ENCODE measurements at places on chromosomes 5 and 9.

DNA sequence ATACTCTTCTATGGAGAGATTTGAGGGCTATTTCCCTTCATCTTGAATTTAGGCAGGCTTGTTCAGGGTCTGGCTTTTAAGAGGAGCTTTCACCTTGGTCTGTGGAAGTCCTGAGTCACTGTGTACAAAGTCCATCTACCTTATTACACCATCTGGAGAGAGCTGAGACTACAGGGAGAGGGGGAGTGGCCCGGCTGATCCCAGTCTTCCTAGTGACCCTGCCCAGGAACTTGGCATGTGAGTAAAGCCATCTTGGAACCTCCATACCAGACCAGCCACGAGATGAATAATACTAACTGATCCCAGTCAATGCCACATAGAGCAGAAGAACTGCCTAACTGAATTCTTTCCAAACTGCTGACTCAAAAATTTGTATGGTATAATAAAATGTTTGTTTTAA is 8.4 kb upstream of the IL6ST start:
- DNase-seq: no peak

DNA sequence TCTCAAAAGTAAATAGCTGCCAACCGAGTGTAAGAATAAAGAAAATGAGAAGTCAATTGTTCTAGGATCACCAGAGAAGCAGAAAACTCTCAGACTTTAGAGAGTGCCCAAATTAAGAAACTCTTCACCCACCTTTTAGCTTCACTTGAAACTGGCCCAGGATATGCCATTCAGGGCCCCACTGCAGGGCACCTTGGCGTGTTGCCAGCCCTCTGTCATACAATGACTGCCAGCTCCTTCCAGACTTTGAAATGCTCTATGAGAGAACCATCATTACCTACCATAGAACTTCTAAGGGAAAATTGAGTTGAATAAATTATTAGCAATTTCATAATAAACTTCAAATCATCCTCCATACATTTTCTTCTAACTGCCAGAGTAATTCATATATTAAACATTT is 240.5 kb downstream of the CETN3 start:
- no peak for DNase-seq

DNA sequence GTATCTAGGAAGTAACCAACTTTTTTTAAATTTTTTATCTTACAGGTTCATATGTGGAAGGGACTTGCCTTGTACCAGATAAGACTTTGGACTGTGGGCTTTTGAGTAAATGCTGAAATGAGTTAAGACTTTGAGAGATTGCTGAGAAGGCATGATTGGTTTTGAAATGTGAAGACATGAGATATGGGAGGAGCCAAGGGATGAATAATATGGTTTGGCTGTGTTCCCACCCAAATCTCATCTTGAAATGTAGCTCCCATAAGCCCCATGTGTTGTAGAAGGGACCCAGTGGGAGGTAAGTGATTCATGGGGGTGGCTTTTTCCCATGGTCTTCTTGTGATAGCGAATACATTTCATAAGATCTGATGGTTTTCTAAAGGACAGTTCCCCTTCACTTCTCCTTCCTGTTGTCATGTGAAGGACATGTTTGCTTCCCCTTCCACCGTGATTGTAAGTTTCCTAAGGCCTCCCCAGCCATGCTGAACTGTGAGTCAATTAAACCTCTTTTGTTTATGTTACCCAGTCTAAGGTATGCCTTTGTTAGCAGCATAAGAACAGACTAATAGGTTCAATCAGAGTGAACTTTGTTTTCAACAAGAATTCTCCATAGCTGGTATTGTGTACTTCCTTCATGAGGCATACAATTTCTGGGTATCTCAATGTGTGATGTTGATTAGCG is 535.6 kb upstream of the MEF2C start:
- DNase-seq: no peak

DNA sequence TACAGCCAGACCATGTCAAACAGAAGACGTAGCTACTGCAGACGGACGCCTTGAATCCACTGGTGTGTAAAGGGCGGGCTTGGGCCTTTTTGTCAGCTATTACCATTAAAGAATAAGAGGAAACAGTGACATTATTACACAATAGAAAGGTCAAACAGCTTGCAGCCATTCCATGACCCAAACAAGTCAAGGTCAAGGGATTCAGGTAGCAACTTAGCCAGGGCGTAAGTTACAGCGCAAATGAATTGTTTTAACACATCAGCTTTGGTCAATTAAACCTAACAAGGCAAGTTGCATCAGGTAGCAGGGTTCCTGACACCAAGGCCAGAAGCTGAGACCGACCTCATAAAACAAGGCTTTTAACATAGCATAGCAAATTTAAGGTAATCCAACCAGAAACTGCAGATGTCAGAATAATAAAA is 15.3 kb downstream of the NFIB start:
- DNase-seq: no peak

DNA sequence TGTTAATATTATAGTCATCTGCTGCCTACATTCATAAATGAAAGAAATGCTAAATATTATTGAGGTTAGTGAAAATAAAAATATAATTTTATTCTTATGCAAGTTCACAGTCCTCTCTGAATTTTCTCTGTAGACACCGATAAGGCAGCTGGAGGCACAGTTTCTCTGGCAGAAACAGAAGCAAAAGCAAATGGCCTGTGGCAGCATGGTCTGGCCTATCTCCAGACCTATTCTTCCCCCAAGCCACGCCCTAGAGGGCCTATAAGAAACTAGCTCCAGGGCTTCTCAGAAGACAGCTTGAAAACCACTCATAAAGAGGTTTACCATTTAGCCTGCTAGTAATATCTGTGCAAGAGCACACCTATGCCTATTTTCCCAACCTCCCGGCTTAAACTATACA is 28.4 kb downstream of the MRPS27 start:
- no peak for DNase-seq

GRCh38 chr9:14242150-14242805 is 71.7 kb downstream of the NFIB start:
- DNase-seq: no peak

DNA sequence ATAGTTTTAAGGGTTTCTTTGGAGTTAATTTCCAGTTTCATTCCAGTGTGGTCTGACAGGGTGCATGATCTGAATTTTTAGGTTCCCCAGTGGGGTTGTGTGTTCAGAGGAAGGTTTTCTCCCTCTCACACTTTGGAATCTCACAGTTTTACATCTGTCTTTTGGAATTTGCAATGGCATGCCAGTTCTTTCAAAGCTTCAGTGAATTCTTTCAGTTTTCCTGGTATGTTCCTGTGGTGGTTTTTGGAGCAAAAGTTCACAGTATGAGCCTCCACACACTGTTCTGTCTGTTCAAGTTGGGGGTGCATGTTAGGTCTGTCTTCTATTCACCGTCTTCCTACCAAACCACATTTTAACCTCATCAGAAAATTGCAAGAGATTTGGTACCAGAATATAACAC is 624.2 kb downstream of the KCTD16 start:
- DNase-seq: no peak

- no peak for DNase-seq
These were observed 58.6 kb upstream of the CTXN3 start for GRCh38 chr5:127590156-127590722.

- DNase-seq: peak; percentile 41
These were observed 14.3 kb upstream of the NR4A3 start for GRCh38 chr9:99807276-99807852.

DNA sequence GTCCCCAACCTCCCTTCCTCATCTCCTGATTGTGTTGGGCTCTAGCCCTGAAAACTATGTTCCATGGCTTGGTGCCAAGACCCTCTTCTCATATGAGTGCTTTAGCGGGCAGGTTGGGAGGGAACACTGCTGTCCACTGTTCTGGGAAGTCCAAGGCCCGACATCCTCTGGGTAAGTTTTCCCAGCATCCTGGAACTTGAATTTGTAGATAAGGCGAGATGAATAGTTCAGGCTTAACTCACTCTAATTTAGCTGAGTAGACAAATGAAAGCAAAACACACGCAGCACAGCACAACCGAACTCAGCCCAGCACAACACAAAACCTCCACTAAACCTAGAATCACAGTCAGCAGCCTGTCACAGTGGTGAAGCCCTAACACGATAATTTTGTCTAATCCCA is 95.3 kb upstream of the SLC28A3 start:
- DNase-seq: no peak

- DNase-seq: no peak
These were observed 5.9 kb downstream of the ZDHHC12 start for GRCh38 chr9:128718047-128718446.

- no peak for DNase-seq
These were observed 7.8 kb downstream of the HMHB1 start for GRCh38 chr5:143819716-143820115.

DNA sequence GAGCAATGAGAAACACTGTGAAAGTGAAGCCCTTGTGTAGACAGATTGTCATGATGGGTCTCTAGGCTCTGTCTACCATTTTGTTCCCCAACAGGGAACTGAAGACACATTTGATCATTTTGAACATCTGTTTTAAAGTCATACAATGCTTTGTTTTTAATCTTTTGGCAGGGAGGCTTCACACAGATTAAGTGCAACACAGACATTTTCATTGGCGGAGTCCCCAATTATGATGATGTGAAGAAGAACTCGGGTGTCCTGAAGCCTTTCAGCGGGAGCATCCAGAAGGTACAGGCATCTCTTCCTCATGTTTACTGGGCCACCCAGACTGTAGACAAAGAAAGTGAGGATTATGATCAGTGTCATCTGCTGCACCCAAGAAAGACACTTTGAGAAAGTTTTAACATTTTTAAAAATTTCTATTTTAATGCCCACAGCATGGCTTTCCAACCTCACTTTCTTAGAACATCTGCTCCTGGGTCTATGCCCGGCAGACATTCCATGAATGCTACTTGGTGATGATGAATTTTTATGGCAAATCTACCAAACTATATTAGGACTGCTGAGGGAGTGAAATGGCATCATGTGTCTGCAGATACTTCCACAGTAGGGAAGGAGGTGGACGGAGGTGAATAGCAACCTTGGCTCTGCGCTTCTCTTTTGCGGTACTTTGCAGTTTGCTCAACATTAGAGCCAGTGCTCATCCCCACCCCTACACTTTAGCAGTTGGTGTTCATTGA is 121.3 kb downstream of the LIFR start:
- no peak for DNase-seq

- no peak for DNase-seq
These were observed 32.4 kb downstream of the CDC42SE2 start for GRCh38 chr5:131296213-131296672.

DNA sequence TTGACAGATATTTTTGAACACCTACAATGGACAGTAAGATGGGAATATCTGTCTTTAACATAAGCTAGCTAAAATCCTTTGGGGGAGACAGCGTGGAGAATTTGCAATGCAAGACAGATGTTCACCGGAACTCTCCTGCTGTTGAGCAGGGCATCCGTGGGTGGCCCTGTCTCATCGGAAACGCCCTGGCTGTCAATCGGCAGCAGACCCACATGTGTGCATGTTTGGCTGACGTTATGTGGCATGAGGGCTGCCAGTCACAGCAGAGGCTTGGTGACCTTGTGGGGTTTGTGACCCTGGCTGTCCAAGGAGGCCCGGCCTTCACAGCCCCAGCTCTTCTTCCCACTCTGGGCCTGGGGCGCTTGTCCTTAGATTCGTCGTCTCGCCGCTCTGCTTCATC is 129.7 kb upstream of the OTULINL start:
- DNase-seq: no peak

DNA sequence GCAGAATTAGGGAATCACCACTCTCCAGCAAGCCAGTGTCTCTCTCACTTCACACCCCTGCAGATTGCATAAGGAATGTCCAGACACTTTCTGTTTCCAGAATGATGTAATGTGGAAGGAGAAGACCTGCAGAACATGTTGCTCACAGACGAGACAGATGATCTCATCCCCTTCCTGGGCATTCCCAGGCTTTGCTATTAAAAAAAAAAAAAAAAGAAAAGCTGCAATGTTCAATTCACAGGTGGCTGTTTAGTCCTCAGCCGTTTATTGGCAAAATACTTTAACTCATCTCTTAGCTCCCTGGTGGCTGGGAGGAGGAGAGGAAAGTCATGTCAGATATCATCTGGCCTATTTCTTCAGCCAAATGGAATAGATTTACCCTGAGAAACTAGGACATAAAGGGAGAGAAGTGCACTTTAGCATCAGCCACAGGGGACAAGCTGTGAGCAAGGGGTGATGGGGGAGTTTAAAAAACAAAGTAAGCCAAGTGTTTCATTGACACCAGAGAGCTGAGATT is 95.9 kb upstream of the TNC start:
- no peak for DNase-seq

GRCh38 chr9:126862104-126862761 is 1.8 kb downstream of the ZBTB34 start:
- DNase-seq: no peak

DNA sequence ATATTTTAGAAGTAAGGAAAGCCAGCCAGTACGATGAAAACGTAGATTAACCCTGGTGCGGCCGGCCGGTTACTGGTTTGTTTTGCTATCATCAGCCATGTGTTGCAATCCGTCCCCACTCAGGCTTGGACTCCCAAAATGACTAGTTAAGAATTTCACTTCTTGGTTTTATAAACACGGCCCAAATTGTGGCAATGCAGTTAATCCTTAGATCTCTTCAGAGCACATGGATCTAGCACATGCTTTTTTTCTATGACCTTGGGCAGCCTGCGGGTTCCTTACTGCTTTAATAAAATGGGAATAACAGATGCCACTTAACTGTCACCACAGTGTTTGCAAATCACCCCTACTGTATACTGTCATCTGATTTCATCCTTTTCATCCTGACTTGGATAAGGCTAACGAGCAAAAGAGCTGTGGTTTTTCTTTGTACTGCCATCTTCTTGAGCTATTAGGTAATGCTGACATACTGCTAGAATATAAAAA is 1.5 kb downstream of the NDFIP1 start:
- no peak for DNase-seq

DNA sequence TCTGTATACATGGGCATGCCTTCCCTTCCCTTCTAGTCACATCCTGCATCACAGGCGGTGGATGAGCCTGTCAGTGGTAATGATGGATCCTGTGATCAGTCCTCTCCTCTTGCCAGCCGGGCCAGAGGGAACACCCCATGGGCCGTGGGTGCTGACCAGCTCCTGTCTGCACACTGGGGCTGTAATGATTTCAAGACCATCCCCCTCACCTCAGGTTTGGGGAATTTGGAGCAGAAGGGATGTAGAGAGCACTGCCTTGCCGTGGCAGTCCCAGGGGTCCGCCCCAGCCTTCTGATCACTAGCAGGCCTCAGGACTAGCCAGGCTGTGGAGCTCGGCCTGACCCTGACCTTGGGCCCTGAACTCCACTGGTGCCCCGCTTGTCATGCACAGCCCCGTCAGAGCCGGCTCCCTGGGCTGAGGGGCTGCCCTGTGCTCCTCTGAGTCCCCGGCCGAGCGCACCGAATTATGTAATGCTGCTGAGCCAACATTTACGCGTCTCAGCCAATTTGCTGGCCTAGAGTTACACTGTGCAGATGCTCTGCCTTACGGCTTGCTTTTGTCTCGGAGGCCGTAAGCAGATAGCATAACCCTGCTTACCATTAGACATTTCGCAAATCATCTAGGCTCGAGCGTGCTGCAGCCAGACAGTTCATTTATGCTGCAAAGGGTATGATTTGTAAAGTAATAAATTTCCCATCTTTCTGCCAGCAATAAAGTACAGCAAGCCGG is 155.3 kb downstream of the MACROH2A1 start:
- no peak for DNase-seq

DNA sequence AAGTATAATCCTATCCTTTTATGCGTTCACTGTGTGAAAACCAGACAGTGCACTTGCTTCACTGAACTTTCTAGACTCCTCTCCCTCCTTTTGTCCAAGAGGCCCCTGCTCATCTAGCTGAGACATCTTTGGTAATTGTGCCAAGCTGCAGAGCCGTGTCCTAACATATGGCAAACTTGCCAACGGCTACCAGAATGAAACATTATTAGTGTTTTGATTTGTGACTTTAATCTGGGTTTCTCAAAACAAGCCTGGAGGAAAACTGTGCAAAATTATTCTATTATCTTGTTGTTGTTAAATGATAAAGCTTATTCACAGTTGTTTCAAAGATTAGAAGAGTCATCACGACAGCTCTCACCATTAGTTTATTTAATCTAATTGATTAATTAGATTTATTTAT is 79.0 kb upstream of the RETREG1 start:
- no peak for DNase-seq
